ENCODE measurements at places on chromosomes 7 and 10. TPM values are rescaled to one million over a fixed set of nuclear protein-coding genes. Genes with fewer than 3 reads are reported as not detected.

Gene PRSS37
- not detected for total RNA-seq

Gene PKD2L1
- not detected for total RNA-seq

GRCh38 chr7:4210821-4211220 is 471.3 kb upstream of the FOXK1 start:
- DNase-seq = no peak

GRCh38 chr10:30755441-30755953 is 125.9 kb upstream of the LYZL2 start:
- no peak for DNase-seq

DNA sequence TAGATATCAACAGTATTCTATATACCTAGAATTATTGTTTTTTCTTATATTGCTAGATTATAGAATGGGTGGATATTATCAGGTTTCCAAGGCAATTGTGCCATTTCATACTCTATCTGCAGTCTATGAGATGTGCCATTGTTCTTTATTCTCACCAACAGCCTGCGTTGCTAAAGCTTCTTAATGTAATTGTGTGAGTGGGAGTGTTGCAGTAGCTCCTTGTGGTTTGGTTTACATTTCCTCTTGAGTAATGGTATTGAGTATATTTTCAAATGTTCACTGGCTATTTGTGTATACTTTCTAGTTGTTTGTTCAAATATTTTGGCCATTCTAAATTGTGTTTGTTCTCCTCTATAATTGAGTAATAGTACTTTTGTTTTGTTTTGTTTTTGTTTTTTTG is 199.2 kb downstream of the TFEC start:
- no peak for DNase-seq
